ENCODE measurements at places on chromosomes 12 and 14. TPM values are rescaled to one million over a fixed set of nuclear protein-coding genes. Genes with fewer than 3 reads are reported as not detected.

The GPD1 gene
- 2.6 TPM for total RNA-seq

The SLC38A6 gene
- 40.9 TPM for total RNA-seq

The MUCL1 gene
- total RNA-seq = not detected

The ZC2HC1C gene
- 0.93 TPM for total RNA-seq

The IFI27L2 gene
- 33.6 TPM for total RNA-seq

The WNT1 gene
- not detected for total RNA-seq

The GNG2 gene
- 29.8 TPM for total RNA-seq

The AREL1 gene
- 44.4 TPM for total RNA-seq

The TAS2R43 gene
- not detected for total RNA-seq

The KCNJ8 gene
- 0.10 TPM for total RNA-seq

The PYGL gene
- 69.1 TPM for total RNA-seq

The CACNA1C gene
- total RNA-seq = 0.47 TPM

The RHNO1 gene
- total RNA-seq = 27.2 TPM

The BMP4 gene
- total RNA-seq = 50.6 TPM

The TAS2R8 gene
- total RNA-seq = not detected

The PLCZ1 gene
- total RNA-seq = not detected

The MANSC4 gene
- not detected for total RNA-seq

The FAM186B gene
- total RNA-seq = 0.12 TPM

The AHNAK2 gene
- 47.2 TPM for total RNA-seq

The KLRC1 gene
- not detected for total RNA-seq

The AKAP5 gene
- total RNA-seq = 0.48 TPM

The TBPL2 gene
- total RNA-seq = not detected
